ENCODE measurements at places on chromosomes 6 and 20.

GRCh38 chr6:159126590-159126989 is 42.6 kb upstream of the FNDC1 start:
- no peak for DNase-seq

- no peak for DNase-seq
Observed at GRCh38 chr20:23021541-23021940, 13.6 kb upstream of the SSTR4 start.

GRCh38 chr20:21232546-21233280 is 70.4 kb upstream of the XRN2 start:
- no peak for DNase-seq

GRCh38 chr20:54099894-54100293 is 29.5 kb upstream of the BCAS1 start:
- DNase-seq, result no peak

DNA sequence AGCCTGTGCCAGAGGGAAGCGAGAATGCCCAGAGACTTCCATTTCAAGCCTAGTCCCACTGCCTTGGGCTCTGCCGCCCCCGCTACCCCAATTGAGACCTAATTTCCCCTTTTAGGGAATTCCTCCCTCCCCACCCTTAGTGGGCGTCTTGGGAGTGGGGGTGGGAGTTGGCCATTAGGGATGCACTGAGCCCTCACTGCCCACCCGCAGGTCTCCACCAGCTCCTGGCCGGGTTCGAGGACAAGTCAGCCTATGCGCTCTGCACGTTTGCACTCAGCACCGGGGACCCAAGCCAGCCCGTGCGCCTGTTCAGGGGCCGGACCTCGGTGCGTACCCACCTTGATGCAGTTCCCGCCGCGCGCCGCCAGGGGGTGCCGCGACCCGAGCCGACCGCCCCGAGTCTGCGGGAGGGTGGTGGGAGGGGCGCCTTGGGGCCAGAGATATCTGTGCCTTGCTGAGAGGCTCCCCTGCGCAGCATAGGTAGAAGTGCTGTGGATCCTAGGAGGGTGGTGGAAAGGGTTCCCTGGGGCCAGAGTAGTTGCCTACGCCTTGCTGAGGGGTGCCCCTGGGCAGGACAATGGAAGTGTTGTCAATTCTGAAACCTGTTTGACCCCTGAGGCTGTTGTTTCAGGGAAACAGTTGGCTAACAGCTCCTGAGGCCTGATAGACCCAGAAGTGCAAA is 9.2 kb downstream of the ITPA start:
- DNase-seq, result peak; percentile 50

DNA sequence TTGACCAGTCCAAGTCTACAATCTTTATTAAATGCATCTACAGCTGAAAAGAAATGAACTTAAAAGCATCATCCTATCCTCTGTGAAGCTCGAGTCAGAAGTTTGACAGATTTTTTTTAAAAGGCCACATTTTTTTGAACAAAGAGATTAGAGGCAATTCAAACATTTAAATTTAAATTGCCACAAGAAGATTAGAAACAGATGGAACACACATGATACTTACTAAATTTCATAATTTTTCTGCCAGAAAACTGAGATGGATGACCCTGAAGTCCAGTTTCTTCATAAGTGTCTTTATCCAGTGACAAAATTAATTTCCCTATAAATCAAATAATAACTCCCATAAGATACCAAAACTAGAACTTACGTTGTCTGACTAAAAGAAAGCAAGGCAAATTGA is 4.3 kb downstream of the RPP40 start:
- DNase-seq, result no peak

GRCh38 chr6:159279790-159280277 is 110.6 kb downstream of the FNDC1 start:
- no peak for DNase-seq

DNA sequence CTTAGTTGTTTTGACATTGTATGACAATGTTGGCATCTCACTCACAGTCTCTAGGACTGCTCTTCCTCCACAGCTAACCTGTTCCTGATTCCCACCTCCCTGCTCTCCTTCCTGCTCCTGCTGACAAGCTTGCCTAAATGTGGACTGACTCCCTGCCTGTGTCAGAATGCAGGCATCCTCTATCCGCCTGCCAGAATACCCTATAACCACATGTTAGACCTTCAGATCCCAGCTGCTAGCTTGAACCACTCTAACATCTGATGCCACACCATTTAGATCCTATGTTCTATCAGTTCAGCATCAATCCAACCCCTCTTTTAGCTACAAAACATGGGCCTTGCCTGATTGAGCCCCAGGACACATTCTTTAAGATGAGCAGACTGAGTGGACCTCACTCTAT is 12.2 kb downstream of the FILIP1 start:
- no peak for DNase-seq

DNA sequence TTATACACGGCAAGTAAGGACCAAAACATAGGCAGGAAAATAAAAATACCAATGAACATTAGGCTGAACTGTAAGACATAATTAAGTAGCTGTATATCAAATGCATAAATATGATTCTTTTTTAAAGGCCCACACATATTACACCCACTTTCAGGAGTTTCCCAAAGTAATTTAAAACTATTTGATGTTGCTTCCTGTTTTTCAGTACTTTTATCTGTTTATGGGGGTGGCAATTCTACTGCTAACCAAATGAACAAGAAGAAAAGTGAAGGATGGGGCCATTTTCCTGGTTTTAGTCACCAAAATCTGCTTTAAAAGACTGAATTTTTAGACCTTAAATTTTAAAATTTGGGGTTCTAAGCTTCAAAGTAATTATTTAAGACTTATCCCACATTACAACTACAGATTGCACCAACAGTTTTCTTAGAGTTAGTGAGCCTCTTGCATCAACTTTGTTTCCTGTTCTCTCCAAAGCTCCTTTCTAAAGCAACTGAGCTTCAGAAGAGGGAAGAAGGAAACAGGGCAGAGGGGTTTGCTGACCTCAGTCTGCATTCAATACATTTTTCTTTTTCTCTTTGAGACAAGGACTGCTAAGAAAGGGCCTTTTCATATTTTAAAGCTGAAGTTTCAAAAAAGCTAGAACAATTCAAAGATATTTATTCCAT is 191.0 kb downstream of the BACH2 start:
- no peak for DNase-seq

GRCh38 chr6:133431031-133431430 is 189.9 kb downstream of the EYA4 start:
- DNase-seq, result no peak

DNA sequence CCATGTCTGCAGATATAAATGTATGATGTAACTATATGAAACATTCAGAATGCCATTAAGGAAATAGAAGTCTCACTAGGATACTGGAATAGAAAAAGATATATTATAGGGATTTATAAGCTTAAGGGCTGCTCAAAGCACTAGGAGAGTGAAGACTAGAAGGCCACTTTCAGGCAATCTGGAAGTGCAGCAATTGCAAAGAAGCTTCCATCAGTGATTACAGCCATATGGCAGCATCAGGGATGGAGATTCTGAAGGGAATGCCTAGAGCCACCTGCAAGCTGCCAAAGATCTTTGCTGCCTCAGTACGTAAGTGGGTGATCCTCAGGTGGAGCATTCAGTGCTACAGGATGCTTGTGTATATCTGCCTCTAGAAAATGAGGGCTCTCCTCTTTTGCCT is 796.2 kb upstream of the EPHA7 start:
- no peak for DNase-seq

- no peak for DNase-seq
Observed at GRCh38 chr6:32298632-32299336, 72.9 kb downstream of the TSBP1 start.

GRCh38 chr6:50821441-50822077 is 2.9 kb downstream of the TFAP2B start:
- no peak for DNase-seq

DNA sequence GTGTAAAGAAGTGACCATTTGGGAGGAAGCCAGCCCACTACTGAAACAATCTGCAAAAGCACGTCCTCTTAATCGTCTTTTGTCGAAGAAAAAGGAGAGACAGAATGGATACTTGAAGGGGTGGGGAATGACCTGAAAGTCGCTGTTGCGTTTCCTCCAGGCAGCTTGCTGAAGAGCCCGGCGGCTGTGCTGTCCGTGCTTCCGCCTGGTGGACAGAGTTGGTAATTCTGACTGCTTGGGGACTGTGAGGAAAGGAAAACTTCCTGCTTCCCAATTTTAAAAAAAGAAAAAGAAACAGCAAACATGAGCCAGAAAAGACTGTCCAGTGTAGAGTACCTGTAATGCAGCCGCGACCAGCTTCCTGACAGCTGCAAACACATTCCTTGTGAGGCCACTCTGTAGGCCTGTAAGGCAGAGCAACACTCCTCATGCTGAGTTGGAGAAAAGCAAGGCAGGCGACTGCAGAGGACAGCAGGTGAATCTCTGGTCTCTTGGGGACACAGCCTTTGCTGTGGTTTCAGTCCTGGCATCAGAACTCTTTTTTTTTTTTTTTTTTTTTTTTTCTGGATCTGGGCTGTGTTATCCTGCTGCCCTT is 251.1 kb upstream of the TBX18 start:
- DNase-seq, result no peak

DNA sequence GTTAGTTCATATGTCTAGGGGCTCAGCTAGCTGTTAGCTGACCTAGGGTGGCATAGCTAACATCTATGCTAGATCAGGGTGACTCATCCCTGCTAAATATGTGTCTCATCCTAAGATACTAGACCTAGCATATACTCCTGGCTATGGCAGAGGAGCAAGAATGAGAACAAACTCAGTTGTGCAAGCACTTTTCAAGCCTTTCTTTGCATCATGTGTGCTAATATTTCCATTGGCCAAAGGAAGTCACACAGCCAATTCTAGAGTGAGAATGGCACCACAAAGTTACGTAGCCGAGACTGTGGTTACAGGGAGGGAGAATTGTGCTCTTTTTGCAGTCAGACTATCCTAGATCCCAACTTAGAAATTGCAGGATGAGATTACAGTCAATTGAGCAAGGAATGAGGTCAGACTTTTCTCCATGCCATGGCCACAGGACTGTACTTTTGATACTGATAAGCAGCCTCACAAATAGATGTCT is 78.7 kb downstream of the PLCB4 start:
- DNase-seq, result no peak

DNA sequence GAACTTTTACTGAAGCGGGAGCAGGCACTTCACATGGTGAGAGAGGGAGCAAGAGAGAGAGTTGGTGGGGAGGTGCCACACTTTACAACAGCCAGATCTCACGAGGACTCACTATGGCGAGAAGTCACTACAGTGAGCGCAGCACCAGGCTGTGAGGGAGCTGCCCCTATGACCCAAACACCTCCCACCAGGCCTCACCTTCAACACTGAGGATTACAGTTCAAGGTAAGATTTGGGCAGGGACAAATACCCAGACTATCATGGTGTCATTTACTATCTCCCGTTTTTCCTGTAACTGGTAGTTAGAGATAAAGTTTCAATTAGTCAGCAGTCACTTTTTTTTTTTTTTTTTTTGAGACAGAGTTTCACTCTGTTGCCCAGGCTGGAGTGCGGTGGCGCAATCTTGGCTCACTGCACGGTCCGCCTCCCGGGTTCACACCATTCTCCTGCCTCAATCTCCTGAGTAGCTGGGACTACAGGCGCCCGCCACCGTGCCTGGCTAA is 7.8 kb downstream of the RBCK1 start:
- DNase-seq, result no peak

- DNase-seq, result no peak
Observed at GRCh38 chr20:51313358-51313827, 229.1 kb downstream of the NFATC2 start.

DNA sequence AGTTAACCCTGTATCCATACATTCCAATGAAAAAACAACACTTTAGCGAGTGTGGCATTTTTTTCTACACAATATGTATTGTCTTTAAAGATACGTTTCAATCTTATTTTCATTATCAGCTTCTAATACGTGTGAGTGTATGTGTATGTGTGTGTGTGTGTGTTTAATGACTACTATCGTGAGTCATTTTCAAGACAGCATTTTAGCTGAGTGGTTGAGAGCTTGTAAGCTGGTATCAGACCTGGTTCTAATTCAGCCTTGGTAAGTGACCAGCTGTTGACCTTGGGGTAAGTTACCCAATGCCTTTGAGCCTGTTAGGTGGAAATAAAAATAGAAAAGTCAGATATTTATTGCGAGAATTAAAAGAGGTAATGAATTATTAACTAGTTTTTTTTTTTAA is 320.0 kb upstream of the NT5E start:
- DNase-seq, result no peak

- DNase-seq, result no peak
Observed at GRCh38 chr6:116090251-116090650, 10.4 kb upstream of the NT5DC1 start.

DNA sequence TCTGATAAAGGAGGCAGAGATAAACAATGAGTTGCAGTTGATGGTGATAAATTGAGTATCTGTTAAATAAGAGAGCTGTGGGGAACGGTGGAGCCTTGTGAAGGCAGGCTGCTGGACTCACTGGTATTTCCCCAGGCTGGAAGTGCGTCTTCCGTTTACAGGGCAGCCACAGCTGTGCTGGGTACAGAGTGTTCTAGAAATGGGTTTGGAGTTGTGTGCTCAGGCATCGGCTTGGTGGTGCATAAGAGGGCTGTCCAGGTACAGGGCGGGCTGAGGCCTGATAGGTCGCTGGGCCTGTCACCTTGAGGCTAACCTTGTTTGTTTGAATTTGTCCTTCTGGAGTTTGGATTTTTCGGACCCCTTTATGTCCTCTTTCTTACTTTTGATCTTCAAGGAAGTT is 39.3 kb downstream of the ARID1B start:
- no peak for DNase-seq

DNA sequence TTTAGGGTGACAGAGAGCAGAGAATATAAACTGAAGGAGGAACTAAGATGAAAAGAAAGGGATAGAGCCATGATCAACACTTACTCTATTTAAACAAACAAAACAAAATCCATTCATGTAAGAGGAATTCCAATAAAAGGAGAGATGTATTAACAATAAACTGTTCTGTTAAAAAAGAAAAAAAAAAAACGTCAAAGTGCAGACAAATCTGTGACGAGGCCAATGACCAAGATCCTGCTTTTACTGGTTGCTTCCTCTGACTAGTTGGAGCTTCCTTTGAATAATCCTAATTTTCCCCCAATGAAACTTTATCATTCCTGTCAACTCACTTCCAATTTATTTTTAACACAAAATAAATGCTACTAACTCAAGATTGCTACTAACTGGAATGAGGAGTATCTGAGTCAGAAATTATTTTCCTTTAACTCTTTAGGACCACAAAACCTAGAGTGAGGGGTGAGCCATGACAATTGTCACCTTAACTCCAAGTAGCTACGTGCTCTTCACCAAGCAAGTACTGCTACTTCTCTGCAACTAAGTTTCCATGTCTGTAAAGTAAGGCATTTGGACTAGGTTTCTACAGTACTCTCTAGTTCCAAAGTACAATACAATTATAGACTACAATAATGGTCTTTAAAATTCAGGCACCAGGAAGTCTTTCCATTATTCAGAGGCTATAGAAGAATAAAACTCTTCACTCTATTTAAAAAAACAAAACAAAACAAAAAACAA is 152.0 kb downstream of the PTPRK start:
- no peak for DNase-seq
